T follicular helper cell (primary cell): ENCODE measurements at places on chromosomes 7 and 10.

GRCh38 chr7:149423449-149424110 lies 37.3 kb downstream of the ZNF777 start:
- DNase-seq = no peak

GRCh38 chr7:73577627-73578341 lies 595 bp downstream of the TBL2 start:
- no peak for DNase-seq

GRCh38 chr7:2016021-2016631 lies 216.6 kb downstream of the MAD1L1 start:
- DNase-seq = no peak

DNA sequence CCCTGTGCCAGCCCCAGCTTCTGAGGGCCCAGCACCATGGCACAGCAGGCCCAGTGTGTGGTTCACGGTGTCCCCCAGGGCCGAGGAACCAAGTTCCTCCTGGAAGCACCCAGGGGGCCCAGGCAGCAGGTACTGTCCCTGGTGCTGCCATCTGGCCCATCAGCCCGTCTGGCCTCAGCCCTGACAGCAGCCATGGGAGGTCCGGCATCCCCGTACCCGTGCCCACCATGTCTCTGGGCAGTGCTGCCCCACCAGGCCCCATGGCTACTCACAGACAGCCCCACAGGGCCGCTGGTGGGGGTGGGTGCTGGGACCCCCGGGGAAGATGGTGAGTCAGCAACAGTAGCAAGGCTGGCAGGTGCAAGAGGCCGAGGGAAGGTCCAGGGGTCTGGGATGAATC lies 32.8 kb downstream of the STK32C start:
- DNase-seq = no peak

DNA sequence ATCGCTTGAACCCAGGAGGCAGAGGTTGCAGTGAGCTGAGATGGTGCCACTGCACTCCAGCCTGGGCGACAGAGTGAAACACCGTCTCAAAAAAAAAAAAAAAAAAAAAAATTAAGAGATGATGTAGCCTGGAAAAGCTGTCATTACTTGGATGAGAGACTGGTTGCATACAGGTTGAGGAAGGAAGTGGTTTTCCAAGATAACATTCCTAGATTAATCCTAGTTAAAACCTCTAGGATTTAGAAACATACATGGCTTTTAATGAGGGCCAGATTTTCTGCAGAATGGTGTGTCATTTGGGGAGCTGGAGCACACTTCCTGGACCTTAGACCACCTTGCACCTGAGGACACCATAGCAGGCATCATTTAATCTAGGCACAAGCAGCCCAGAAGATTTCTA lies 17.8 kb downstream of the VWA2 start:
- DNase-seq = no peak

DNA sequence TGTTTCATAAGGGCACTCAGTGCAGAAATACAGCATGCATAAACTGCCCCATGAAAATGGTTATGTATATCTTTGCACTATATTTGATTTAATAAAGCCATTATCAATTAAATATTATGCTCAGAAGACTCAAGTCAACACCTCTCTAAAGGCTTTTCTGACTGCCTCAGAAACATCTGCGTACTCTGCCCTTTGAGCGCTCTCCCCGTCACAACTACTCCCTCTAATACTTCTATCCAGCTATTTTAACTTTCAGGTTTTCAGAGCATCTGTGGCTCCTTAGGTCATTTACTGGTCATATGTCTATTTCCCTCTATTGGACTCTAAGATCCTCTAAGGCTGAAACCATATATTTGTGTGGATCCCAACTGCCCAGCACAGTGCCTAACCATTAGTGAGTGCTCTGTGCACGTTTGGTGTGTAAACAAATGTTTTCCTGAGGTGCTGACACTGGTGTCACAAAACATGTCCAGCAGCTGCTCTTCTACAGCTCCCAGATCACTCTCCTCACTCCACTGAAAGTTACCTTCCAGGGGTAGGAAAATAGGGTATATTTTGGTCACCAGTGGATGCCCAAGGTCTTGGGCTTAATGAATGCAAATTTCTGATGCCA lies 179.1 kb downstream of the BTAF1 start:
- DNase-seq = no peak
